CD4-positive, CD25-positive, alpha-beta regulatory T cell (primary cell): ENCODE measurements at places on chromosomes 11 and 22. TPM values are rescaled to one million over a fixed set of nuclear protein-coding genes. Genes with fewer than 3 reads are reported as not detected.

PRODH gene
- not detected for polyA plus RNA-seq

TEX54 gene
- polyA plus RNA-seq, result 0.76 TPM

PKNOX2 gene
- polyA plus RNA-seq, result not detected

DNA sequence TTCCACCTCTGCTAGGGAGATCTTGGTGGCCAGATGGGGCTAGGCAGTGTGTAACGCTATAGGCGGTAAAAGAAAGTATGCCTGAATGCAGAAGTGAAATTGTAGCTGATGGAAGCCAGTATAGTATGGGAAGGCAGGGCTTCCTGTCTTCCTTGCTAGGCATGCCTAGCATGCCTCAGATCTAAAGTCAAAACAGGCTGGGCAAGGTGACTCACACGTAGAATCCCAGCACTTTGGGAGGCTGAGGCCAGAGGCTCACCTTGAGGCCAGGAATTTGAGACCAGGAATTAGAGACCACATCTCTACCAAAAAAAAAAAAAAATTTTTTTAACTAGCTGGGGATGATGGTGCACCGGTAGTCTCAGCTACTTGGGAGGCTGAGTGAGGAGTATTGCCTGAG is 281.7 kb upstream of the MTNR1B start:
- no peak for DNase-seq
- H3K36me3 ChIP-seq, result no peaks in the 10 kb centered on the region
- H3K27ac ChIP-seq, result no peak overlapping the region
- no peaks in the 10 kb centered on the region for H3K27me3 ChIP-seq
- H3K4me3 ChIP-seq, result no peak overlapping the region

DNA sequence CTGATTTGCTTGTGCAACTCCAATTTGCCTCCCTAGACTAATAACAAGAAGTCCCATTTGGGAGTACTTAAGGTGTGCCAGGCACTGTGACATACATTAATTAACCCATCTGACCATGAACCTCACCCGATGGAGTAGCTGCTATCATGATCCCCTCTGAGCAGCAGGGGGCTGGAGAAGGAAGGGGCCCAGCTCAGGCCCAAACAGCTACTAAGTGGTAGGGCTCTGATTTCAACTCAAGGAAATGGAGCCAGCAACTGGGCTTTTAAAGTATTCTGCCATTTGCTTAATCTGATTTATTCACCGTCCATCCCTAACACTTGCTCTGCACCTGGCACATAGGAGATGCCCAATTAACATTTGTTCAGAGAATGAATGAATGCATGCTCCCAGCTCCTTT is 1.2 kb downstream of the CRYBB1 start:
- DNase-seq, result no peak
- no peaks in the 10 kb centered on the region for H3K4me1 ChIP-seq
- H3K4me3 ChIP-seq, result no peak overlapping the region
- H3K36me3 ChIP-seq, result no peaks in the 10 kb centered on the region

DNA sequence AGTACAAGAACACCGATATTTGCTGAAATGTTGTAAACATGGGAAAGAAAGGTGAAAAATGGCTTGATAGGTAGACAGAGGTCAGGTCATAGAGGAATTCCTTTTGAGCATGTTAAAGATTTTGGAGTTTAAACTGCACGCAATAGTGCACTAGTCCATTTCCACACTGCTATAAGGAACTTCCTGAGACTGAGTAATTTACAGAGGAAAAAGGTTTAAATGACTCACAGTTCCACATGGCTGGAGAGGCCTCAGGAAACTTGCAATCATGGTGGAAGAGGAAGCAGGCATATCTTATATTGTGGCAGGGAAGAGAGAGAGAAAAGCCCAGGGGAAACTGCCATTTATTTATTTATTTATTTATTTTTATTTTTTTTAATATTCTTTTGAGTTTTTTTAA is 5.0 kb downstream of the OR10A5 start:
- no peaks in the 10 kb centered on the region for H3K27me3 ChIP-seq
- no peaks in the 10 kb centered on the region for H3K4me1 ChIP-seq
- no peak overlapping the region for H3K4me3 ChIP-seq

DNA sequence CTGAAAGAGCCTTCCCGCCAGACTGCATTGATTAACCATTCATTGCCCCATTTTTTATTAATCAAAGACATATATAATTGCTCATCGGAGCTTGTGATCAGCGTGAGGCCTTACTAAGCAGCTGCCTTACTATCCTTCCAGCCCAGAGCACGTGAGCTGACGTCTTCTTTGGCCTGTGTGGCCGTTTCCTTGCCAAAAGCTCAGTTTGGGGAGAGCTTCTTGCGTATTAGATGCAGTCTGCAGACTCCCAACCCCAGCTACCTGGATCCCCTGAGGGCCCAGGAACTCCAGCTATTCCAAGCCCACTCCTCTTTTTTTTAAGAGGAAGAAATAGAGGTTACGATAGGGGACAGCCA is 784 bp upstream of the SLC43A3 start:
- no peak for DNase-seq
- no peaks in the 10 kb centered on the region for H3K36me3 ChIP-seq
- H3K27ac ChIP-seq, result no peak overlapping the region
- no peak overlapping the region for H3K4me3 ChIP-seq
- peaks cover 36% of the 10 kb centered on the region for H3K4me1 ChIP-seq

DNA sequence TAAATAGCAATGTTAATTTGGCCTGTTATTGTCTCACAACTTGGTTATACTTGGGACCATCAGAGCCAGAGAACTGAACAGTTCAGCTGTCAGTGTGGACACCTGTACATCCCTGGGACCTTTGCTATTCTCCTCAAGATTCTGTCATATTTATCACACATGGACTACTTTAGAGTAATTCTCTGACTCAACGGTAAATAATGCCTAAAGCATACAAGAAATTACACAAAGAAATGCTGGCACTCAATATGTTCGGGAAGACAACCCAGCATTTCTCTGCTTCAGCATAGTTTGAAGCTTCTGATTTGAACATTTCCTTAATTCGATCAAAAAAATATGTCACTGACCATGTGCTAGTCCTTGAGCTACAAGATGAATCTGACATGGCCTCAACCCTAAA is 34.6 kb upstream of the MMP13 start:
- no peaks in the 10 kb centered on the region for H3K4me1 ChIP-seq
- no peak for DNase-seq
- no peak overlapping the region for H3K4me3 ChIP-seq
- no peaks in the 10 kb centered on the region for H3K27me3 ChIP-seq
- H3K36me3 ChIP-seq, result no peaks in the 10 kb centered on the region
